ENCODE measurements at places on chromosomes 3 and 15.

DNA sequence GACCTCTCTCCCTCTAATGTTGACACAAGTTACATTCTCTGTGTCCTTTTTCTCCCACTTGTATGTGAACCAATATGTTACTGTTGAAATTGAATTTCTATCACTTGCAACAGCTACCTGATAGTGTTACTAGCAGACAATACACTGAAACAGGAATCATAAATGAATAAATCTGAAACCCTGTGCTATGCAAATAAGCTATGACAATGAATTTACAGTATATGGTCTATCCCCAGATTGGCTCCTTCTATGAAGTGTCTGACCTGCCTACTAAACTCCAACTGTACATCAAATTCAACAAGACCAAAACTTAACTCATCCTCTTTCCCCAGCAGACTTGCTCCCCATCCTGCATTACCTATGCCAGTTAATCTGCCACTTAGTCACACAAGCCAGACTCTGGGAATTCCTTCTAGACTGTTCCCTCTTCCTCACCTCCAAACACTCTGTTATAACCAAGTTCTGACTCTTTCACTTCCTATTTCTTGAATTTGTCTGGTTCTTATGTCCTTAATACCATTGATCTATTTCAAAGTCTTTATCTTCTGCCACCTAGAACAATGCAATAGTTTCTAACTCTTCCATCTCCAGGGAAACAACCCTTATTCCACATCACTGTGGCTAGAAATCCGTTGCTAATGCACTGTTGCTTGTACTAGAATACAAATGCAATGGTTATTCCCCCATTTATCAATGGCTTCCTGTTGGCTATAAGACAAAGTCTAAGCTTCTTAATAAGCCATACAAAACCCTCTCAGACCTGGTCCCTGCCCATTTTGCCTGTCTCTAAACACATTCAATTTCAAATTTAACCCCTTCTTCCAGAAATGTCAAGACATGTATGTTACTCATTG is 13.4 kb upstream of the ZNF639 start:
- no peak for DNase-seq

DNA sequence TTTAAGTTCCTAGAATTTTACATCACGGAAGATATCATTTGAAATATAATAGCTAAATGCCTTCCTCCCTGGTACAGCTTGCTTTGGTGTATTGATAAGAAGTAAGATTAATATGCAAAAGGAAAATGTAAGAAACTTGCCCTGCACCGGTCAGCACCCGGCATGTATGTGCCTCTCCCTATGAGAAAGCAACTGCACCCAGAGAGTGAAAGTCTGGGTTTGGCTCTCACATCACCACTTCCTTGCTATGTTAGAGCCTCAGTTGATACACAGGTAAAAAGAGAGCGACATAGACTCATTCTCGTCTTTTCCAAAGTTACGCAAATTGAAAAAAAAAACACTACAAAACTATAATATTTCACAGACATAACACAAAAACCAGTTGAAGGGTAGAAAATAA is 96.7 kb downstream of the FOXP1 start:
- no peak for DNase-seq

- no peak for DNase-seq
Measured at GRCh38 chr3:148583793-148584192, 113.9 kb upstream of the AGTR1 start.

DNA sequence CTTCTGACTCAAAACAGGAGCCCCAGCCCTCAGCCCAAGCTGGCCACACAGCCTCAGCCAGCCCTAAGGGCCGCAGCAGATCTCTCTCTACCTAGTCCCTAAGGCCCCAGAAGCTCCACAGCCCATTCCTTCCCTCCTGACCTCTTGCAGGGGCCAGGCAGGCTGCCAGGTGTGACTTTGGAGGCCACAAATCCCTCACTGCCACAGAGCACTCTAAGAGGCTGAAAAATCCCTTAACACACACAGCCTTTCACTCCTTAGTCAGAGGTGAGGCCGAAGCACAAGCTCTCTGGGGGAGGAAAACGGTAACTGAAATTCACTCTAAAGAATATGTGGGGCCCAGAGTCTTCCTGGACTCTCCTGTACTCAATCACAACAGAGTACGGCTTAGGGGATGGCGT is 23.3 kb downstream of the LRRC2 start:
- DNase-seq: no peak

- no peak for DNase-seq
Measured at GRCh38 chr3:33170531-33170930, 48.1 kb downstream of the SUSD5 start.

GRCh38 chr15:36734366-36734765 is 154.9 kb downstream of the CDIN1 start:
- no peak for DNase-seq

- peak; percentile 92 for DNase-seq
Measured at GRCh38 chr3:14203521-14204079, 25.0 kb downstream of the LSM3 start.

DNA sequence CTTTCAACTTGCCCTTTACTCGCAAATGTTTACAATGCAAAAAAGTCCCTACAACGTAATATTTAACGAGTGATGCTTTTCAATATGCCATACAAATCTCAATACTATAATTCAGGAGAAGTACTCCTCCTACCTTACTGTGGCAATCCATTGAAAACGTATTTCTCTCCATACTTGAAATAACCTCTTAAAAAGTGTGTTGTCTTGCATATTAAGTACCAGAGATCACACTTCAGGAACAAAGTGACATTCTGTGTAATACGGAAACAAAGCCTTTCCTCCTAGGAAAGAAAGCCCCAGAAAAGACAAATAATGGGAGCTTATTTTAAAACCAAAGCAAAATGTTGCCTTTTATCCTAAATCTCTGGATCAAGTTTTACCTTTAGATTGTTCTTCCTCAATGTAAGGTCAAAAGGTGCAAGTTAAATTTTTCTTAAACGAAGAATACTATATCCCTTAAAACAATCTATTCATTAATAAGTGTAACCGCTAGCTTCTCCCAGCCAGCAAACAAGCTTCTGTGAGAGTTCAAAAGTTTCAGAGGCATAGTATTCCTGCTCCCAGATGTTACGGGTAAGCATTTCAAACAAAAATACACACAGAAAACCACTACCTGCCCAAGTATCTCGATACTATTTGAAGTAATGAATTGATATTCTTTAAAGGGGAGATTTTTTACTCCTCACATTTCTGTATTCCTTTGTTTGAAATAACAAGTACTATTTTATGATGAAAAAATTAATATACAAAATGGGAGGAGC is 1.7 kb downstream of the TJP1 start:
- peak; percentile 43 for DNase-seq

DNA sequence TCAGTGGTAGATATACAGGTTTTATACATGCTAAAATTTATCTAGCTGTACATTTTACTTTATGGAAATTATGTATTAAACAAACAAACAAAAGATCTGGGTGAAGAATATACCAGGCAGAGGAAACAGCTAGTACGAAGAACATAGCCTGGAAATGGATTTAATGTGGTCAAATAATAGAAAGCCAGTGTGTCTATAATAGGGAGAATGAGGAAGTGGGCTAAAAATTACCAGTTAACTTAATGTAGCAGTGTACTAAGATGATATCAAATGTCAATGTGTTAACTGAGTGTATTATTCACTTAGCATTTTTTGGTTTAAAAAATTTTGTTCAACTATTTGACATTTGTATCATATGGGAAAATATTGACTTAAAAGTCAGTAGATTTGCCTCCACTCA is 22.8 kb upstream of the SLC15A2 start:
- DNase-seq: no peak

DNA sequence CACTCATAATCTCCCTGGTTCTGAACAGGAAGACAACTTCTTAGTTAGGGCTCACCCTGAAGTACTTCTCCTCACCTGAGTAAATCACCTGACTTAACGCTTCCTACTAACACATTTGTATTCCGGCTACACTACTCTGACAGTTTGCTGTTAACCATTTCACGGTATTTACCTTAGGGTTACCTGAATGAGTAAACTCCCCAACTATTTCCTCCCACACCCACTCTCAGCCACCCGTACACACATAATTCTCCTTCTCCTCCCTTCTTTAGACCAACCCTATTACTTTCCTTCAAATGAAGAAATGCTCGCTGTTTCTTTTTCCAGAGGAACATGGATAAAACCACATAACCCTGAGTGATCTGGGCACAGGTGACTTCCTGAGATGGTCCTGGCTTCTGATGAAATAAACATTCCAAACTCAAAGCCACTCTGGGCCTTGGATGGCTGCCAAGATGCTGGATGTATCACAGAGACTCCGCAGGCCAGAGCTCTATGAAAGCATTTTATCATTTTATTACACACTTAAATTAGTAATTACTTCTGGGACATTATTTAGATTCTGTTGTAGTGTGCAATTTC is 183.6 kb upstream of the ATP11B start:
- no peak for DNase-seq

DNA sequence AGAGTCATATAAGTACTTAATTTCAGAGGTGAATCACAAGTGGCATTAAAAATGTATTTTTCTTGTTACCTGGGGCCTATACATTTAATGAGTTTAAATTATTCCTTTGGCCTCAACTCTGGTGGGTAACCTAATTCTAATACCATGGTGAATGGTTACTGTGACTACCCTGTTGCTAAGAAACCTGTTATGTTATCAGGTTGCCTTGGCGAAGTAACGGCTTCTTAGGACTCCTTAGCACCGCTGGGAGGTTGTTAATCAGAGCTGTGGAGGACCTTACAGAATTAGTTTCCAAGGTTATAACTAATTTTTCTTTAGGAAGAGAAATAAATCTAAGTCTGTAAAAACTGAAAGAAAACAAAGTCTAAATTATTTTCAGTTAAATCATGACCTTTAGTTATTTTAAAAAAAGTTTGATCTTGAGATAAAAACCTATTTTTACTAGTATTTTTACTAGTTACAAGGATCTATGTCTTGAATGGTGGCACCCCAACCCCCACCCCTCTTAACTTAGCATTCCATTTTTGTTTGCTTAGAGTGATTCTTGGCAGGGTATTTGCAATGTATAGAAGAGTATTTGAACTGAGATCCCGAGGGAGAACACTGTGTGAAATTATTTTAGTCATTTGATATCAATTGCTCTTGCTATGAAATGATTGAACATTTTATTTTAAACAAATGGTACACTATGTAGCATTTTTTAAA is 155.5 kb downstream of the FNDC3B start:
- DNase-seq: peak; percentile 54

GRCh38 chr3:178048768-178049167 is 487.5 kb upstream of the KCNMB2 start:
- DNase-seq: no peak

GRCh38 chr3:150469031-150469930 is 61.2 kb downstream of the TSC22D2 start:
- peak; percentile 93 for DNase-seq

DNA sequence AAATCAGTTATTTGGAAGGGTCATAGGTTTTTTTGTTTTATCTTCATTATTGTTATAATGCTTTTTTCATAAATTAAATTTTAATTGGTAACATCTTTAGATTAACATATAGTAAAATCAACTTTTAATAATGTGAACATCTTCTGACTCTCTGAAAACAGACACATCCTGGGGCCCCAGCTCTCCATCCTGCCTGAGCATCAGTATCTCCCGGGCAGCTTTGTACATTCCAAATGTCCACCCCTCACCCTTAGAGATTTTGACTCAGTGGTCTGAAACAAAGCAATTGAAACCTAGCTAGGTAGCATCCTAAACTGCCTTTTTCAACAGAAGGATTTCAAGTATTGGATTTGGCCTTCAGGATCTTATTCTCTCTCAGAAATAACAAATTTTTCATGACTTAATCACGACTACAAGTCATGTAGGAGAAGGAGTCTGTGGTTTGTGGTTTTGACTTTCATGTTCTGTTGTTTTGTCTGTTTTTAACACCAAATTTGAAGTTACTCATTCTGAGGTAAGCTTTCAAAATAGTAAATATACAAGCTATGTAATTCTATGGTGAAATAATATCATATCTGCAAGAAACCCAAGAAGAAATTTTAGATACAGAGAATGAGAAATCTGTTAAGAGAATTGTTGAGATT is 147.3 kb upstream of the UBE2E2 start:
- no peak for DNase-seq

- no peak for DNase-seq
Measured at GRCh38 chr3:171200750-171201088, 174.2 kb upstream of the SLC2A2 start.

GRCh38 chr15:70559265-70560239 is 203.8 kb downstream of the UACA start:
- peak; percentile 64 for DNase-seq

GRCh38 chr3:42652611-42653302 is 740 bp upstream of the ZBTB47 start:
- peak; percentile 86 for DNase-seq

DNA sequence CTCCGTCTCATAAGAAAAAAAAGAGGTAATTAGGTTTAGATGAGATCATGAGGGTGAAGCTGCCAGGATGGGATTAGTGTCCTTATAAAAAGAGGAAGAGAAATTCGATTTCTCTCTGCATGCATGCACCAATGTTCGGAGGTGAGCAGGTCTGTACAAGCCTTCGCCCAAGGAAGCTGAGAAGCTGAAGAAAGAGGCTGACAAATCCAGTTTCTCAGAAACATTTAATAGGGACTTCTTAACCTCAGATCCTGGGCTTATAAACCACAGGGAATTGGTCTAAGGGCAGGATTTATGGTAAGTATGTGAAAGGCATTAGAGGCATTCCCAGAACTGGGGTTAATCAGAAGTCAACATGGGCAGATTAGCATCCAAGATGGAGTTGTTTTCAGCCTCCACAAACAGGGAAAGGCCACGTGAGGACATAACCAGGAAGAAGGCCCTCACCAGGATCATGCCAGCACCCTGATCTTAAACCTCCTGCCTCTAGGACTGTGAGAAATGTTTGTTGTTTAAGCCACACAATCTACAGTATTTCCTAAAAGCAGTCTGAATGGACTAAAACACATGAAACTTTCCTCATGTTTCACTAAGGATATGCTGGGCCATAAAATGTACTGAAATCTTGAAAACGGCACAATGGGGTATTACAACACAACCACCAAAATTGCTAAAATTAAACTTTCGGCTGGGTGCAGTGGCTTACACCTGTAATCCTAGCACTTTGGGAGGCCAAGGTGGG is 11.3 kb downstream of the SHISA5 start:
- DNase-seq: no peak

GRCh38 chr15:51332206-51333147 is 5.9 kb downstream of the CYP19A1 start:
- peak; percentile 4 for DNase-seq

GRCh38 chr3:195036203-195036505 is 234.8 kb downstream of the XXYLT1 start:
- DNase-seq: no peak

- no peak for DNase-seq
Measured at GRCh38 chr3:99907959-99908544, 90.4 kb downstream of the CMSS1 start.

DNA sequence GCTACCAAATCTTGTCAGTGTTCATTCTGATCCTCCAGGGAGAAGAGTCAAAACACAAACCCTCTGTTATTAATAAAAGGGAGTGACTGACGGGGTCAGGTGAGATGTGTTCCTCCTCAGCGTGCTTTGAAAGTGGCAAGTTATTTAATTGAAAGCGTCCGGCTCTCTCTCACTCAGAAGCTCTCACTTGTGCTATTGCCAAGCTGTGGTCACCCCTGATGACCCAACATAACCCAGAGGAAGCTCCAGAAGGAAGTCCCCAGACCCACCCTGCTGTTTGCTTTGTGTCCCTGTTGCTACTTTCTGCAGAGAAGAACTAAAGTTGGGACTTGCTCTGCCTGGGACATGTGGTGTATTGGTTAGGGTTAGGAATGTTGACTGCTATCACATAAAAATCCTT is 235.6 kb downstream of the EDEM1 start:
- no peak for DNase-seq
